ENCODE measurements at places on chromosomes 13 and 19. TPM values are rescaled to one million over a fixed set of nuclear protein-coding genes. Genes with fewer than 3 reads are reported as not detected.

PRR19 gene
- total RNA-seq = 0.84 TPM

KLK11 gene
- total RNA-seq = not detected

NFILZ gene
- total RNA-seq = not detected

ZNF415 gene
- total RNA-seq = 1.8 TPM

Measured in bronchus fibroblast of lung (primary cell).